ENCODE measurements at places on chromosomes 5 and 9.

- DNase-seq, result no peak
Measured at GRCh38 chr5:141788296-141788970, 89.8 kb downstream of the PCDH1 start.

GRCh38 chr5:82358457-82358856, 80.3 kb upstream of the RPS23 start:
- no peak for DNase-seq

GRCh38 chr5:159826351-159827214, 89.7 kb upstream of the ADRA1B start:
- DNase-seq, result peak; percentile 34

GRCh38 chr5:1380011-1380817, 35.3 kb upstream of the CLPTM1L start:
- no peak for DNase-seq

All from NCI-H446 treated with DMSO at 0.1 percent for 48 hours (cell line).